ENCODE measurements at places on chromosomes 13 and 19.

DNA sequence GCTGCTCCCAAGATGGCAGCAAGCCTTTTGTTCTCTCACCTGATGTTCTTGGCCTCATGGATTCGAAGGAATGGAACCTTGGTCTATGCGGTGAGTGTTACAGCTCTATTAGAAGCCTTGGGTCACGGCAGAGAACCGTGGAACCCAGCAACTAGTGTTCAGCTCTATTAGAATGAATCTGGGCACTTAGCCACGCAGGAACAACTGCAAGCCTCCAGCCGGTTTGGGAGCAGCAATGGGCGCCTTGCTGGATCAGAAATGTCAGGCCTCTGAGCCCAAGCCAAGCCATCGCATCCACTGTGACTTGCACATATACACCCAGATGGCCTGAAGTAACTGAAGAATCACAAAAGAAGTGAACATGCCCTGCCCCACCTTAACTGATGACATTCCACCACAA lies 1100.7 kb upstream of the PRR20A start:
- DNase-seq = no peak

GRCh38 chr13:20727856-20728255 lies 24.4 kb downstream of the IL17D start:
- no peak for DNase-seq

GRCh38 chr13:109694972-109695371 lies 91.4 kb downstream of the IRS2 start:
- no peak for DNase-seq

DNA sequence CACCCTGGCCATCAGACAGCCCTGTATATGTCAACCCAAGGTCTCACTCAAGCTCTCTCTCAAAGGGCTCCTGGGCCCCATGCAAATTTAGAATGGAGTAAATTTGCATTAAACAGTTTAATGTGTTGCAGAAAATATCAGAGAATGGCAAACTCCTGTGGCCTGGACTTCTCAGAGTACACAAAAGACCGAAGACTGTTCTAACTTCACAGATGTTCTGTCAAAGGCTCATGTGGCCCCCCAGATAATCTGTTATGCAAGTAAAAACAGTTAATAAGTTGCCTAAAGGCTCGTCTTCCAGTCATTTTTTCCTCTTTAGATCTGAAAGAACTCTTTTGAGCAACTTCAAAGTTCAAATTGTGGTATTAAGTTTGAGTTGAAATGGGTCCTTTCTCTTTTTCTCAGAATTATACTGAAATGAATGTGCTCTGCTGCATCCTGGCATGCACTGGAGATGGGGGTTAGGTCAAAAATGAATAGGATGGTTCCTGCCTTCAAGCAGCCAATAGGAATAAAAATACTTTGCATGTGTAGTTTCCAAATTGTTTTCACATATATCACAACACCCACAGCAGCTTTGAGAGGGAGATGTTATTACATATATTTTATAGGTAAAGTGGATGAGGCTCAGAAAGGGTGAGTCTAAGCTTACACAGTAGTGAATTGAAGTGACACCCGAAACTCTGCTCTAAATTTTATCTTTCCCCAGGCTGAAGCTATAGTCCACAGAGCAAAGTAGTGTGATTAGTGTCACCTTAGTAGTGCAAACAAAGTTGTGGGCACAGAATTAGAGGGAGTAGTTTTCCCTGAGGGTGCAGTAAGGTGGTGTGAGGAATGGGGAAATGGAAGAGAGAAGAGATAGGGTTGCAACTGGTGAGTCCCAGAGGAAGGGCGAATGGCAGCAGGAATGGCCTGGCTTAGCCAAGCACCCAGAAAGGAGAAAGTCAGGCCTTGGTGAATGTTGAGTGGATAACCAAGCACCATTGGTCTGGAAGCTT lies 205.0 kb upstream of the RFC3 start:
- DNase-seq = no peak

DNA sequence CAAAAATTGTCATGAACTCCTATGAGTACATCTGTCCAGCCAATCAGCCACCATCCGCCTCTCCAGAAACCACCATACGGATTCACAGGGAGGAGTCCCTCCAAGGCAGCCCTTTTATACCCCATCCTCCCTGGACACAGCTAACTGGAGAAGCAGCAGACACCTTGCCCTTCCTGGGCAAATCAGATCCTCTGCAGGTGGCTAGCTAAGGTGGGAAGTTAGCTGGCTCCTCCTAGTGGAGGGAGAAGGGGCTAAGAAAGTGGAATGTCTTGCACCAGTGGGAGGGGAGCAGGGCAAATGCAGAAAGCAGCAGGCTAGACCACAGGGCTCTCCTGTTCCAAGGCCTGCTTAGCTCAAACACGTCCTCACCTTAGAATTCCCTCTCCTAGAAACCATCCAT lies 46.2 kb upstream of the UQCRFS1 start:
- DNase-seq = no peak

- no peak for DNase-seq
These were observed 72.8 kb upstream of the SPATA13 start for GRCh38 chr13:24087605-24088225.

DNA sequence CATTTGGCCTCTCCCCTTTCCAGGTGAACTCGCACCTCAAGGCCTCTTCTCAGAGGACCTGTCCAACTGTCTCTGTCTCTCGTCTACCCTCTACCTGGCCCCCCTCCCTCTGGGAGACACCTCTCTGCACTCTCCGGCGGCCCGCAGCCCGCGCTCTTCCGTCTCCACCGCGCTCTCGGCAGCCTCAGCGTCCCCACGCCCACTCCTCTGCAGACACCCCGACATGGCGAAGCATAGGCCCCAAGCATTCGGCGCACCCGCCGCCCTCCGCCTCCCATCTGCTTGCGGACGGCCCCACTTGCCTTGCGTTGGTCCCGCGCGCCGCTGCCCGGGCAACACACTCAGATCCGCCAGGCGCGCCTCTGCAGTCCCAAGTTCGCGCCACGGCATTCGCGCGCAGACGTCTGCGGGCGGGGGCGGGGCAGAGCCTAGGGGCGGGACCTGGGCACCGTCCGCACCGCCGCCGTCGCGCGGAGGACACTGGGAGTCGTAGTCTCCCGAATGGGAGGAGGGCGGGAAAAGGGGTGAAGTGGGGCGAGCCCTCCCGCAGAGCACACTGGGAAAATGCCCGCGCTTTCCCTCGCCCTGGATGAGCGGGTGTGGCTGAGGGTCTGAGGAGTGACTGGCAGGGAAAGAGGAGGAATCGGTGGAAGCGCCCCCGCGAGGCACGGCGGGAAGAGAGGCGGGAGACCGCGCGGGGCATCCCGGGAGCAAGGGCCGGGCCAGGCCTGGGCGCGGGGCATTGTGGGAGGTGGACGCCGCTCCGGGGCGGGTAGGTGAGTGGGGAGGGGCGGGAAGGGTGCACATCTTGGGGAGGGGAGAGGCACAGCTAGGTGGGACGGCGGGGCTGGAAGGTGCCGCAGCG lies at the start of the genes LIG1 and ZSWIM9:
TSS of gene LIG1 (minus strand) at position 406 of the 865 bp plus-strand sequence. CDS start 4,778 bp downstream, outside the sequence.
TSS of gene ZSWIM9 (plus strand) at position 742 of the 865 bp plus-strand sequence. CDS start 1,123 bp downstream, outside the sequence.
- DNase-seq = peak; percentile 88

- peak; percentile 76 for DNase-seq
These were observed 1.8 kb upstream of the APOE start for GRCh38 chr19:44903602-44904425.

DNA sequence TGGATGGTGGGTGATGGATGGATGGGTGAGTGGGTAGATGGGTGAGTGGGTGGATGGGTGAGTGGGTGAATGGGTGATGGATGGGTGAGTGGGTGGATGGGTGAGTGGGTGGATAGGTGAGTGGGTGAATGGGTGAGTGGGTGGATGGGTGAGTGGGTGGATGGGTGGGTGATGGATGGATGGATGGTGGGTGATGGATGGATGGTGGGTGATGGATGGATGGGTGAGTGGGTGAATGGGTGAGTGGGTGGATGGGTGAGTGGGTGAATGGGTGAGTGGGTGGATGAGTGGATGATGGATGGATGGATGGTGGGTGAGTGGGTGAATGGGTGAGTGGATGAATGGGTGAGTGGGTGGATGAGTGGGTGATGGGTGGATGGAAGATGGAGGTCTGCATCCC lies 2.8 kb downstream of the SMIM24 start:
- DNase-seq = no peak

DNA sequence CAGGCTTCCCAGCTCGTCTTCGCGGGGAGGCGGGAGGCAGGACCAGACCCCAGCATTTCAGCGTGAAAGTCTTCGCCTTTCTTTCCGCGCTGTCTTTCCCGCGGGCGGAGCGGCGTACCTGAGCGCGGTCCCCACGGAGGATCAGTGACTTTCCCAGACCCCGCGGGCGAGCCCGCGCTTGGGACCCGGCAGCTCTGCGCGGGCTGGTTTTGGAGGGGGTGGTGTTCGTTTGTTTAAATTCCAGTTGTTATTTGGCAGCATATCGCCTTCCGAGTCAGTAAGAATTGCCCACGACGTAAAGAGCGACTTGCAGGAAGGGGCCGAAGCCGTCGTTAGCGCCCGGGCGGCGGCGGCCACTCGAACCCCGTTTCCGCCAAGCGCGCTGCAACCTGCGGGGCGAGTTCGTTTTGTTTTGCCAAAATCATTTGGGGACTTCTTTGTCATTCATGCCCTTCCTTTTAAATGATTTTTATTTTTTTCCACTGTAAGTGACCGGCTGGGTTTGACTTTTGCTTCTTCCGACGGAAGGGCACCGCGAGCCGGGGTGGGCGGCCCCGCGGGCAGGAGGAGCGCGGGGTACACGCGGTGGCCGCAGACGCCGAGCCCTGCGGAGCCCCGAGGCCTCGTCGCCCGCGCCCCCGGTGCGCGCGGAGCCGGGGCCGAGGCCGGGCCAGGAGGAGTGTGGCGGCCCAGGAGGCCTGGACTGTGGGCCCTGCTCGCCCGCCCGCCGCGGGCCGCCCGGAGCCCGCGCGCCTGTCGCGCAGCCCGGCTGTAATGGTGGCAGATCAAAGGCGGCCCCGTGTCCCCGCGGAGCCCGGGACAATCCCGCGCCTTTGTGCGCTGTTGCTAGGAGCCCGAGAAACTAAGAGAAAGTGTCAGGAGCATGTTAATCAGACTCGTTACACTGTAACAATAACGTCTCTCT lies 75.9 kb downstream of the ZIC5 start:
- peak; percentile 8 for DNase-seq

DNA sequence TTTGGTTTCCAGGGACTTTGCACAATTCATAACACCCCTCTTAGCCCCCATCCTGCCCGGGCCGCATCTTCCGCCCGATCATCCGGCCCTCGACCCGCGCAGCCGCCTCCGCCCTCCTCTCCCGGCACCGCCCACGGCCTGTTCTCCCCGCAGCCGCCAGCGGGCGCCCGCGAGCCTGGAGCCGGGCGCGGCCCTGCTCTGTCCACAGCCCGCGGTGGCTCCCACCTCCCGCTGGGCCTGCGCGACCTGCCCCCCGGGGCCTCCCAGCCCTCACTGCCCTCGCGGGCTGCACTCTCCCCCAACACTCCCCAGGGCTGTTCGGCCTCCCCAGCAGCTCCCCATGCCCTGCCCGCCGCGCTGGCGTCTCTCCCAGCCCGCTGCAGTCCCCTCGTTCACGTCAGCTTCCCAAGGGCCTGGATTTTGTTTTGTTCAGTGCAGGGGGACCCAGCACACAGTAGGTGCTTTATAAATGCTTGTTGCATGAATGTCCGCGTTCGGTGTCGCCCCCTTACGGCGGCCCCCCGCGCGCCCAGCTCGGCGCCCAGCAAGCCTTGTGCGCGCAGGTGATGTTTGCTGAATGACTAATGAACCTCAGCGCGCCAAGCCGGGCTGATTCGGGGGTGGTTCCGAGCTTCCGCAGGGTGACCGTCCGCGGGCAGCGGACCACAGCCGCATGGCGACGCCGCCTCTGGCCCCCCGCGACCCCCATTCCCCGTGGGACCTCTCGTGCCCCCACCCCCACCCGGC lies 4.6 kb upstream of the APC2 start:
- DNase-seq = peak; percentile 78

DNA sequence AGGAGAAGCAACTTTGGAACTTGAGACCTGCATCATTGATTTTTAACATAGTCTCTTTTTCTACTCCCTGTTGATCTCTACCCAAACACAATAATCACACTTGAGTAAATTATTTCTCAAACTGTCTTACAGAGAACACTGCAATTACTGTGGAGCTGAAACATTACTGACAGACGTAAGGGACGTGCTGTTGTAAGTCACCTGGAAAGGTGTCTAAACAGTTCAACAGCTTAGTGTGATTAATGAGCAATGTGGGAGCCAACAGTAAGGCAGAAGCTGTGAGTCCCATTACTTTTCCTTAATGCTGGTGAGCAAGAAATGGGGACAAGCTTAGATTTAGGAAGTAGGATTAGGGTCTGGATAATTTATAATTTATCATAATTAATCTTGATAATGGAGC lies 265.7 kb downstream of the DLEU7 start:
- DNase-seq = no peak

DNA sequence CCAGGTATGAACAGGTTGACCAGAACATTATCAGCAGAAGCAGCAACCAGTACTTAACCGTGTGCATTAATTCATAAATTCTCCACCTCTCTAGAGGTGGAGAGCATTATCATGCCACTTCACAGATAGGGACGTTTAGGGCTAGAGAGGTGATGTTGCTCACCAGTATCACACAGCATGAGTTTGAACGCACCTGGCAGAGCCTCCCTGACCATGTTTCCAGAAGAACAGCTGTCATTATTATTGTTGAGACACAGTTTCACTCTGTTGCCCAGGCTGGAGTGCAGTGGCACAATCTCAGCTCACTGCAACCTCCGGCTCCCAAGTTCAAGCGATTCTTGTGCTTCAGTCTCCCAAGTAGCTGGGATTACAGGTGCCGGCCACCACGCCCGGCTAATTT lies 6.8 kb downstream of the KANK2 start:
- no peak for DNase-seq

DNA sequence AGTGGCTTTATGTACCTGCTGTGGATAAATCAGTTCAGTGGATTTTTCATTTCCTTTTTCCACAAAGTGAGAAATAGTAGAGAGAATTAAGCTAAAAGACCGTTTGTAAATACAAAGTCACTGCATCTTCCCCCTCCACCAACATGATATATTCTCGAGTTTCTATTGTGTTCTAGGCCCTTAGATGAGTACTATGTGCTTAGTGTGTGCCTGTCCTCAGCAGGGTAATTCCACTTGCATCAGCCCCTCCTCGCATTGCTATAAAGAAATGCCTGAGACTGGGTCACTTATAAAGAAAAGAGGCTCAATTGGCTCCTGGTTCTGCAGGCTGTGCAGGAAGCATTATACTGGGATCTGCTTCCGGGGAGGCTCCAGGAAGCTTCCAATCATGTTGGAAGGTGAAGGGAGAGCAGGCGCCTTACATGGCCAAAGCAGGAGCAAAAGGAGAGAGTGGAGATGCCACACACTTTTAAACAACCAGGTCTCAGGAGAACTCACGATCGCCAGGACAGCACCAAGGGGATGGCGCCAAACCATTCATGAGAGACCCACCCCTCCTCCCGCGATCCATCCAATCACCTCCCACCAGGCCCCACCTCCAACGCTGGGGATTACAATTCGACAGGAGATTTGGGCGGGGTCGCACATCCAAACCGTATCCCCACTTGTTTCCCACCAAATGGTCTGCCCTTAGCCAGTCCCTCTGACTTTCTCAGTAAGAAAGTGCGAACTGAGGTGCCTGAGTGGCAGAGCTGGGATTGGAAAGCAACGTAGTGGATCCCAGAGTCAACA lies 102.3 kb upstream of the ABCC4 start:
- no peak for DNase-seq

- peak; percentile 25 for DNase-seq
These were observed 7.2 kb downstream of the HNRNPL start for GRCh38 chr19:38842439-38843174.

Data from stimulated activated CD4-positive, alpha-beta T cell treated with anti-CD3 and anti-CD28 coated beads, Interleukin-12 subunit alpha, Interleukin-12 subunit beta, amount 100 ng/mL, for 4 hours (primary cell).